H4 (cell line): ENCODE measurements at places on chromosomes 6 and 20. TPM values are rescaled to one million over a fixed set of nuclear protein-coding genes. Genes with fewer than 3 reads are reported as not detected.

DNA sequence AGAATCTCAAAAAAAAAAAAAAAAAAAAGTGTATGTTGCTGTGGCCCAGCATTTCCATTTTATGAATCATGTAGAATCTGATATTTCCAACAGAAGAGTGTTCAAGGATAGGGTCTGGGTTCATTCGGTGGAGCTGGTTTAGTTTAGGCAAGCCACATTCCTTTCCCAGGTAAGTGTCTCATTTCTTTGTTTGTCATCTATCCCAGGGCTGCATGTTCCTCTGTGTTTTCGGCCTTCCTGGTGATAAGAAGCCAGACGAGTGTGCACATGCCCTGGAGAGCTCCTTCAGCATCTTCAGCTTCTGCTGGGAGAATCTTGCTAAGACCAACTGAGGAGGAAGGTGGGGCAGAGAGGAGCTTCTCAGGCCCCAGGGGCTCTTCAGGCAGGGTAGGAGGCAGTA lies 38.2 kb downstream of the NFYA start:
- DNase-seq = no peak

GRCh38 chr6:153942361-153942760 lies 96.7 kb upstream of the OPRM1 start:
- DNase-seq = no peak

DNA sequence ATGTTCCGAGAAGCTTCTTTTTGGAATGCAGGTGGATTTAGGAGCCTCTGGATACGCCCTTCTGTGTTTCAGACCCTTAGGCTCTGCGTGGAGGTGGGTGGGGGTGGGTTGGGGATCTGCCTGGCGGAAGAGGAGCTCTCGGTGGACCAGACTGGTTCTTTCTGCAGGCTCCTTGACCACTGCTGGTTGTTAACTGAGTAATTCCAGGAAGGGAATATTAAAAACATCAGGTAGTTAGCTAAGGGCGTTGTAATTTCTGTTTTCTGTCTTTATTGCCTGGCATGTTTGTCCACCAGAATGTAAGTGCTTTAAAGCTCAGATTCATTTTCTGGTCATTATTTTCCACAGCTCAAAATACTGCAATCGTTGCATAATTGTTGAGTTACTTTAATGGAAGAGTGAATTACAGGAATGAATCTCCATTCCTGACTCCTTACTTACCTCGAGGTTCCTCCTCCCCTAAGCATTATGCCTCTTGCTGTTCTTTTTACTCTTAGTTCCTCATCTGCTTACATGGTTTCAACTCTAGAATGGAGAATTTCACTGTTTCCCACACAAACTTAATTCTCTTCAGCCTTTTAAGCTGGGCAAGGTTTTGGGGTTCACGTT lies 5.9 kb downstream of the CDYL start:
- DNase-seq = no peak

Gene FOXQ1
- total RNA-seq = 0.52 and 0.90 TPM in 2 replicates

DNA sequence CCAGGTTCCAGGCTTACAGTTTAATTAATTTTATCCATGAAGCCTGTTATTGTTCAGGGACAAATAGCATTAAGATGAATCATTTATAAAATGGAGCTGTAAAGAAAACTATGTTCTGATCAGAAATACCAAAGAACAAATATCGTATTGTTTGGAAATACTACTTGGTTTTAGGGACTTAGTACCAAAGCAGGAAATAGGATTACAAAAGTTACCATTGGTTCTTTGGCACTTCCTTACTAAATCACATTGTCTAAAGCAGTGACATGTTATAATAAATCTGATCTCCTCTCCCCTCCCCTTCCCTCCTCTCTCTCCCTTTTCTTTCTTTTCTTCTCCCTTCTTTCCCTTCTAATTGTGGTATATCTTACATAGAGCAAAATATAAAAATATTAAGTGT lies 29.6 kb downstream of the CRYBG1 start:
- DNase-seq = no peak
